H1 (cell line): ENCODE measurements at places on chromosomes 4 and X. TPM values are rescaled to one million over a fixed set of nuclear protein-coding genes. Genes with fewer than 3 reads are reported as not detected.

- H3K4me1 ChIP-seq = peaks cover 5% of the 10 kb centered on the region
- peak overlapping the region; percentile 54 for H3K4me3 ChIP-seq
- peak overlapping the region; percentile 95 for H3K27ac ChIP-seq
These were observed 1.1 kb downstream of the PCYT1B start for GRCh38 chrX:24646006-24646405.

DNA sequence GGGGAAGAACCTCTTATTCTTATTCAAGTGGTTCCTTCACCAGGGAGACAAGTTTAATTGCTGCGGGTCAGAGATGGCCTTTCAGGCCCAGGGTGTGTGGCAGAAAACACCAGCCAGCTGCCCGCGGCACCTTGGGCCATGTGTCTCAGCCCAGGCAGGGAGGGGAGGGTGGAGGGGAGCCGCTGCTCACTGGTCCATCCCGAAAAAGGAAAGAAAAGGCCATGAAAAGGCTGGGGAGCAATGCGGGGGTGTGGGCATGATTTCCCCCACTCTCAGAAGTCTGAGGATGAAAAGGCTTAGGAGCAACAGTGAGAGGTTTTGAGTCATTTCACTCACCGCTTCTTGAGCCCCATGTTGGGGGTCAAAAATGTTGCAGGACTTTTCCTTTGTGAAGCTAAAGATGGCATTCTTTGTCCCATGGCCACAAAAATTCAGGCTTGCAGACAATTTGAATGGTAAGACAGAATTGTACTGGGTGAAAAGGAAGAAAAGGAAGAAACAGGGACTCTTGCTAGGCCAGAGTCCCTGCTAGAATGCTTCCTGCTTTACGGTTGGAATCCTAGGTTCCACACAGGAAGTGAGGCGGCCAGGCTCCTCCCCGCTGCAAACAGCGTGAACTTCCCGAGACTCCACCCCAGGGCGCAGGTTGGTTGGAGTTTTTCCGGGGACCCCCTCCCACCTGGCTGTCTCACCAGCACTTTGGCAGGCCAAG, 17.4 kb upstream of the FAM47E start:
- H3K27ac ChIP-seq = peak overlapping the region; percentile 59; the same call in 1 of the 2 replicates
- H3K36me3 ChIP-seq = peaks cover 18% of the 10 kb centered on the region
- no peaks in the 10 kb centered on the region for H3K27me3 ChIP-seq
- H3K4me3 ChIP-seq = peak overlapping the region; percentile 42

Gene TREX2
- total RNA-seq = 0.69 and 0.71 TPM in 2 replicates

- H3K27ac ChIP-seq = no peak overlapping the region
- no peaks in the 10 kb centered on the region for H3K4me1 ChIP-seq
- DNase-seq = no peak
- H3K4me3 ChIP-seq = no peak overlapping the region
- H3K27me3 ChIP-seq = no peaks in the 10 kb centered on the region
These were observed 73.8 kb downstream of the FBXW7 start for GRCh38 chr4:152462047-152462446.

Gene DMP1
- 0.17 TPM in 1 of 2 replicates, not detected in the other for total RNA-seq

DNA sequence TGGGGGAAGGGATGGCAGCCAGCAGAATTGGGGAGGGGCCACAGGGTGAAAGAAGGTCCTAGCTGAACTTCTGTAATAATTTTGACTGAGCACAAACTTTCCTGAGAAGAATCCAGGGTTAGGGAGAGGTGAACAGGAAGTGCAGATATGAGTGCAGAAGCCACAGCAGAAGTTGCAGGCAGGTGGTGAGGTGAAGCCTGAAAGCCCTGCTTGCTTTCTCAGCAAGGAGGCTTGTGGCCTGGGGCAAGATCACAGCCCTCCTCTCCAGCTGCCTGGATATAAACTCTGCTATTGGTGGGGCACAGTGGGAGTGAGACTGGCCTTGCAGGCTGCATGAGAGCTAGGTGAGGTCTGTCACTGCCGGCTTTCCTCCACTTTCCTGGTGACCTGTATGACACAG, 44.1 kb upstream of the UPRT start:
- no peak for DNase-seq
- H3K4me3 ChIP-seq = no peak overlapping the region
- H3K36me3 ChIP-seq = no peaks in the 10 kb centered on the region
- no peaks in the 10 kb centered on the region for H3K27me3 ChIP-seq

Gene XPNPEP2
- total RNA-seq = 0.25 TPM in 1 of 2 replicates, not detected in the other

- no peaks in the 10 kb centered on the region; the same call in 1 of the 2 replicates for H3K36me3 ChIP-seq
- no peak for DNase-seq
- no peak overlapping the region for H3K27ac ChIP-seq
- peaks cover 79% of the 10 kb centered on the region for H3K27me3 ChIP-seq
- no peak overlapping the region for H3K4me3 ChIP-seq
These were observed 41.1 kb upstream of the MGST2 start for GRCh38 chr4:139624441-139625092.

- no peaks in the 10 kb centered on the region for H3K4me1 ChIP-seq
- no peak for DNase-seq
- H3K27me3 ChIP-seq = no peaks in the 10 kb centered on the region
- no peaks in the 10 kb centered on the region for H3K36me3 ChIP-seq
These were observed 6.0 kb upstream of the NAF1 start for GRCh38 chr4:163172647-163173046.

Gene TBX22
- 0.33 and 0.63 TPM in 2 replicates for total RNA-seq

DNA sequence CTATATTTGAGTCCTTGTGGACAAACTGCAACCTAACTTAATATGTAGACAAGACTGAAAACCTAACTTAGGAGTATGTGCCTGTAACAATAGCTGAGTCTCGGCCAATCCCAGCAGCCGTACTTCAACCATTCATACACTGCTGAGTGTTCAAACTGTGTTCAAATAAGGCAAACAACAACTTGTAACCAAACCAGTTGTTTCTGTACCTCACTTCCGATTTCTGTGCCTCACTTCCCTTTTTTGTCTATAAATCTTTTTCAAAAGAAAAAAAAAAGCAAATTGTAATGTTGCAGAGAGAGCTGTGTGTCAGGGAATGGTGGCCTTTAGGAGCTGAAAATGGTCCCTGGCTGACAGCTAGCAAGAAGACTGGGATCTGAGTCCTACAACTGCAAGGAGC, 46.0 kb downstream of the GEMIN8 start:
- no peaks in the 10 kb centered on the region for H3K4me1 ChIP-seq
- H3K27ac ChIP-seq = no peak overlapping the region
- H3K36me3 ChIP-seq = no peaks in the 10 kb centered on the region
- H3K27me3 ChIP-seq = no peaks in the 10 kb centered on the region

DNA sequence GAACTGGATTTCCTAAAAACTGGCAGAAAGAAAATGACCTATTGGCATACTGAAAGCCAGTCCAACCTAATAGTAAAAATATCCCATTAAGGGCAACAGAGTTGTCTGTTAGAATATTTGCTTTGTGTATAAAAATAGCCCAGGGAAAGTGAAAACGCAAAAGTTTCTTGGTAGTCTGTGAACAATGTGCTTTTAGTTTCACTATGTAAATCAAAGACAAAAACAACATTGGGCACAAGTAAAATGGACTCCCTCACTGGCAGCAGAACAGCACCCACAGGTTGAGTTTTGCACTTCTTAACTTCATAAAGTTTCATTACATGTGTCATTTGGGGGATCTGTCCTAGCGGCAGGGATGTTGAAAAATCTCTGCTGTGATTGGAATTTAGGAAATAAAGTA, 4.3 kb upstream of the FGG start:
- no peaks in the 10 kb centered on the region for H3K4me1 ChIP-seq
- no peak overlapping the region for H3K27ac ChIP-seq
- DNase-seq = no peak
- H3K36me3 ChIP-seq = no peaks in the 10 kb centered on the region

GRCh38 chrX:18598413-18598812, 73.5 kb downstream of the RS1 start:
- no peaks in the 10 kb centered on the region for H3K4me1 ChIP-seq
- no peaks in the 10 kb centered on the region for H3K36me3 ChIP-seq
- H3K4me3 ChIP-seq = no peak overlapping the region
- H3K27ac ChIP-seq = no peak overlapping the region
- no peak for DNase-seq

DNA sequence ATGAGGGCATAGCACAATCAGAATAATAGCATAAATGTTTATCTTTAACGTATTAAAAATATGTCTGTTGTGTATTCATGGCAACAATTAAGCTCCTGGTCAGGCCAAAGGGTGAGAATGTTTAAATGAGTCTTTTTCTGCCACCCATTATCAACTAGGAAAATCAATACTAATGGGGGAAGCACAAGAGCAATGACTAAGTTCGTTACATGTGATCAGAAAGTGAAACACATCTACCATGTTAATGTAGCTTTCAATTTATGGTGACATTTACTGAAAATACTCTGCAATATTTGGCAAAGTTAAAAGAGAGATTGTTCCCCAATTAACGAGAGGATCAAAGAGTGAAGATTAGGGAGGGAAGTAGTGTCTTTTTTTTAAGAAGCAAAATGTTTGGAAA, 143.7 kb downstream of the NAA11 start:
- H3K27ac ChIP-seq = no peak overlapping the region
- H3K4me1 ChIP-seq = no peaks in the 10 kb centered on the region
- no peak for DNase-seq
- no peaks in the 10 kb centered on the region for H3K36me3 ChIP-seq
- no peaks in the 10 kb centered on the region for H3K27me3 ChIP-seq
- no peak overlapping the region for H3K4me3 ChIP-seq

GRCh38 chr4:4328840-4329239, 38.8 kb downstream of the ZBTB49 start:
- H3K4me1 ChIP-seq = 0 out of 2 replicates have a peak, but pooled peaks cover 4% of the 10 kb centered on the region
- H3K27ac ChIP-seq = no peak overlapping the region
- H3K36me3 ChIP-seq = no peaks in the 10 kb centered on the region
- no peak overlapping the region for H3K4me3 ChIP-seq
- H3K27me3 ChIP-seq = no peaks in the 10 kb centered on the region

DNA sequence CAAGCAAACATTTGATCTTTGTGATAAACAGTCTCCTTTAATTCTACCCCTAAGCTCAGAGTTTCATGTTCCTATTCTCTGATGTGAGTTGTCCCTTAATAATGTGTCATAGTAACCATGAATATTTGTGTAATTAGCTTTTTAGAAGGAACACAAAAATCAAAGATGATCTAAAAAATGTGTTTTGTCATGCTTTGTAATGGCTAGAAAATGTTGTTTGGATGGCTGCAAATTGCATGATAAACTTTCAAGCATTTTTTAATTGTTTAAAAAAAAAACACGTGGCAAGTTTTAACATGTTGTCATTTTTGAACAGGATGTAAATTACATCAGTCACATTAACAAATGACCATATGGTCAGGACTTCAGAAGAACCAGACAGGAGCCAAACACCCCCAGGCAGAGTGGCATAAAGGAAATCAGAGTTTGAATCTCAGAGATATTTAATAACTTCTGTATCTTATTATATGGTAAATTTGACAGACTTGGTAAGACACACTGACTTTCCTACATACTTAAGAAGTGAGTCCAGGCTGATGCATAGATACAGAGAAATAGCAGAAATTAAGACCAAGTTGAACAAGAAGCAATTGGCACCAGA, 223.9 kb upstream of the VEGFC start:
- DNase-seq = no peak
- no peak overlapping the region for H3K27ac ChIP-seq
- H3K4me3 ChIP-seq = no peak overlapping the region
- no peaks in the 10 kb centered on the region for H3K36me3 ChIP-seq

DNA sequence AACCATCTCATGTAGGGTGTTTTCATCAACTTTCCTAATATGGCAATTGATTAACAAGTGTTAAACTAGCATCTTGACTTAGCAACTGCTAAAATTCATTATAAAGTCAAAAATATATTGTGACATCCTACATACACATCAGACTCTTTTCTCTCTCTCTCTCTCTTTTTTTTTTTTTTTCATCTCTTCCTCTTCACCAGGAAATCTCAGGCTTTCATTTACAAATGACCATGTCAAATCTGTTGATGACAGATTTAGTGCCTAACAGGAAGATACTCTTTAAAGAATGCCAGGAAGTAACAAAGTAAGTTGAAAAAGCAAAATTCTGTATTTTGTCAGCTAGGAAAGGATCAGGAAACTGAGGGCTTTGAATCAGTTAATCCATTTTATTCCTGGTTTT, 365.5 kb downstream of the PCDH7 start:
- H3K4me3 ChIP-seq = no peak overlapping the region
- no peak overlapping the region for H3K27ac ChIP-seq
- H3K4me1 ChIP-seq = no peaks in the 10 kb centered on the region; the same call in 1 of the 2 replicates
- no peaks in the 10 kb centered on the region for H3K27me3 ChIP-seq
- DNase-seq = no peak
- no peaks in the 10 kb centered on the region for H3K36me3 ChIP-seq

Gene SORBS2
- total RNA-seq = 73.0 and 75.8 TPM in 2 replicates

DNA sequence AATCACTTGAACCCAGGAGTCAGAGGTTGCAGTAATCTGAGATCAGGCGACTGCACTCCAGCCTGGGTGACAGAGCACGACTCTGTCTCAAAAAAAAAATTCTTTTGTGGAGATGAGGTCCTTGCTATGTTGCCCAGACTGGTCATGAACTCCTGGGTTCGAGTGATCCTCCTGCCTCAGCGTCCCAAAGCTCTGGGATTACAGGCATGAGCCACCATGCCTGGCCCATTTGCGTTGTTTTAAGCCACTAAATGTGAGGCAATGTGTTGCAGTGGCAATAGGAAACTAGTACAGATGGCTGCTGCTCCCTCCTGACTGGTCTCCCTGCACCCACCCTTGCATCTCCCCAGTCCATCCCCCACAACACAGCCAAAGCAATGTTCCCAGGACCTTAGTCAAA, 40.0 kb upstream of the APLN start:
- H3K4me3 ChIP-seq = no peak overlapping the region
- H3K4me1 ChIP-seq = no peaks in the 10 kb centered on the region
- no peaks in the 10 kb centered on the region for H3K27me3 ChIP-seq
- H3K27ac ChIP-seq = no peak overlapping the region
- DNase-seq = no peak
- no peaks in the 10 kb centered on the region for H3K36me3 ChIP-seq

GRCh38 chrX:153921070-153921469, 5.0 kb downstream of the ARHGAP4 start:
- H3K4me1 ChIP-seq = no peaks in the 10 kb centered on the region; the same call in 1 of the 2 replicates
- H3K4me3 ChIP-seq = no peak overlapping the region
- H3K27ac ChIP-seq = no peak overlapping the region
- no peak for DNase-seq
- no peaks in the 10 kb centered on the region for H3K27me3 ChIP-seq
- H3K36me3 ChIP-seq = no peaks in the 10 kb centered on the region

Gene TEC
- total RNA-seq = 1.8 and 2.3 TPM in 2 replicates

Gene FIP1L1
- 53.7 and 56.9 TPM in 2 replicates for total RNA-seq

DNA sequence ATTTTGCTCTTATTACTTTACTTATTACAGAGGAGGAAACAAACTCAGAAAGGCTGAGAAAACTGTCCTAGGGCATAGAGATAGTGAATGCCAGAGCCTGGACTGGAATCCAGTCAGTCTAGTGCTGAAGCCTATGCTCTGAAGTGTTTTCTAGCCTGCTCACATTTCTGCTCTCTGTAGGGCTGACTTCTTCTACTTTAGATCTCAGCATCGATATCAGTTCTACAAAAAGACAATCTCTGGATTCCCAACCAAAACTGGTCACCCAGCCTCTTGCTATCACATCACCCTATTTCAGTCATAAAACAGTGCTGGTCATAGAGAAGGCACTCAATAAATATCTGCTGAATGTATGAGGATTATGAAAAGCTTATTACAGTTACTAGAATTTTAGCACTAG, 87.2 kb downstream of the FAM13A start:
- no peaks in the 10 kb centered on the region for H3K27me3 ChIP-seq
- no peaks in the 10 kb centered on the region; the same call in 1 of the 2 replicates for H3K36me3 ChIP-seq
- no peak overlapping the region for H3K27ac ChIP-seq
- no peaks in the 10 kb centered on the region for H3K4me1 ChIP-seq
- no peak for DNase-seq

Gene MAP3K15
- total RNA-seq = 2.1 and 2.4 TPM in 2 replicates

GRCh38 chrX:106612393-106612763, 600 bp downstream of the RADX start:
- H3K27me3 ChIP-seq = no peaks in the 10 kb centered on the region
- H3K4me1 ChIP-seq = no peaks in the 10 kb centered on the region
- peak; percentile 36 for DNase-seq
- no peak overlapping the region for H3K27ac ChIP-seq
- H3K4me3 ChIP-seq = peak overlapping the region; percentile 57; the same call in 1 of the 2 replicates

Gene HELT
- 0.35 TPM in 1 of 2 replicates, not detected in the other for total RNA-seq
